ENCODE measurements at places on chromosomes 6 and 20.

- DNase-seq: no peak
These were observed 115.5 kb downstream of the IRF4 start for GRCh38 chr6:506920-507622.

DNA sequence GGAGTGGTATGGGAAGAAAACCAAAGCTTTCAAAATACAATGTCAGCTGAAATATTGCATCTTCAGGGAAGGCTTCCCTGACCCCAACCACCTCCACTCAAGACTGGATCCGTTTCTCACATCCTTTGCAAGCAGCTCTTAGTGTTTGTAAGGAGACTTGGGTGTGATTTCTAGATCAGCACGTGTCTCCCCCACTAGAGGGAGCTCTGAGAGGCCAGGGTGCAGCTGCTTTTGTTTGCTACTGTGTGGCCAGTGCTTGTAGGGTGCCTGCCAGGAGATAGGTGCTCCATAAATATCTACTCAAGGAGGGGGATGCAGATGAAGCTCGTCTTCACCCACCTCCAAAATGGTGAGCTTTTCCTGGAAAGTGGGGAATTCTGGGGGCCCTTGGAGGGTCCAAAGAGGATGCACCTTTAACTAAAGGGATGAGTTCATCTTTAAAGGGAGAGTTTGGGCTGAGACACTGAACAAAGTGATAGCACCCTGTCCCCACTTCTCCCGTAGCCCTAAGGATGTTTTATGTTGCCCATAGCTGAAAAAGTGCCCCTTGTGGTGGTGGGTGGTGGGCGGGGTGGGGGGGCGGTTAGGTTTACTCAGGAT is 52.6 kb upstream of the MAFB start:
- no peak for DNase-seq

DNA sequence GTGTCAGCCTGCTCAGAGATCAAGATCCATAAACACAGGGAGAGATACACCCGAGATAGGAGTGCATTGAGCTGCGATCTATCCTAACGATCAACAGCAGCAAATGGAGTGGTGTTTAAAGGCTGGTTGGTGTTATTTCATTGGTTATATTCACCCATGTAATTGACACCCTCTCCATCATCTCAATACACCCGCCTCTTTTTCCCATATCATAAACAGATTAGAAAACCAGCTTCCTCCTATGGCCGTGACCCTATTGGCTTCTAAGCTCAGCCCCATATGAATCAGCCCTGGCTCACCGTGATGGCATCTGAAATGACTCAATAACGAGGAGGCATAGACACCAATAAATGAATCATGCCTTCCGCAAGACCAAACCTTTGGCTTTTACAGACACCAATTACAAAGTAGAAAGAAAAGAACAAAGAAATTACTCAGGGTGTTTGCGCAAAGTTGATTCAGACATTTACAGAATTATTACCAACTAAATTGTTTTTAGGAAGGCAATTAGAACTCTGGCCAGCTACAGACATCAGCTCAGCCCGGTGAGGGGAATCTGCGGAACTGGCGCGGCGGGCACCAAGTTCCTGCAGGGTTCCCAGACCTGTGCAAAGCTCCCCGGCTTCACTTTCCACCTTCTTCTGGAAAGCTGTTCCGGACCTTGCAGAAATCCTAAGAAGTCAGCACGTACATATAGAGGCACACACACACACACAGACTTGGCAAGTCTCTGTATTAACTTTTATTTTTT is 11.5 kb downstream of the PMEPA1 start:
- peak; percentile 61 for DNase-seq

- no peak for DNase-seq
These were observed 1.3 kb downstream of the BTBD3 start for GRCh38 chr20:11918981-11919380.

DNA sequence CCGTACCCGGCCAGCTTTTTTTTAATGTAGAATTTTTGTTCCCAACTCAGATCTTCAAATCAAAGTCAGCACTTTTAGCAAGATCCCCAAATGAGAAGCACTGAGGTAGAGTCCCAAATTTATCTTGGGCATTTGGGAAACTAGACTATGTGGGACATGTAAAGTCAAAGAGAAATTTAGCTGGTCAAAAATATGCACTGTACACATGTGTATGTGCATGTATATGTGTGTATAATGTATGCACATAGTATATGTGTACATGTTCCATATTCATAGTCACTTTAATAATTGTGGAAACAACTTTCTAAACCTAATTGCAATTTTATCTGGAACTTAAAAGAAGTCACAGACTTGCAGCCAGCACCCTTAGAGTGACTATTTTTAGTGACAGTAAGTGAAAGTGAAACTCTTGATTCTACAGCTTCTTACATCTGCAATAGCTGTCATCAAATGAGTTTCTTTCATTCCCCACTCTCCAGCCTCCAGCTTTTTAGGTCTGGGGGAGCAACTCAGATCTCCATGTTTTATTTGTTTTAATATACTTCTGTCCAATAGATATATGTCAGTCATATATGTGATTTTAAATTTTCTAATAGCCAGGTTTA is 53.6 kb downstream of the CDC40 start:
- DNase-seq: no peak

DNA sequence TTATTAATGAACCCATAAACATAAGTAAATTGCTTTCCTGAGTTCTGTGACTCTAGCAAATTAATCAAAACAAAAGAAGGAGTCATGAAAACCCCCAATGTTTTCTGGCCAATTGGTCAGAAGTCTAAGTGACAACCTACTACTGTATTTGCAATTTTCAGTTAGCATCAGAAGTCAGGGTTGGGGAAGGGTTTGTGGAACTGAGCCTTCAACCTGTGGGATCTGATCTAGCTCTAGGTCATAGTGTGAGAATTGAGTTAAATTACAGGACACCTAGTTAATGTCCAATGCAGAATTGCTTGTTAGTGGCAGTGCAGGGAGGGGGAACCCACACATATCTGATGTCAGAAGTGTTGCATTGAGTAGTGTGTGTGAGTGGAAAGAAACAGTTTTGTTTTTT is 142.4 kb downstream of the ISM1 start:
- no peak for DNase-seq

GRCh38 chr6:147184379-147184778 is 19.8 kb upstream of the STXBP5 start:
- DNase-seq: no peak

DNA sequence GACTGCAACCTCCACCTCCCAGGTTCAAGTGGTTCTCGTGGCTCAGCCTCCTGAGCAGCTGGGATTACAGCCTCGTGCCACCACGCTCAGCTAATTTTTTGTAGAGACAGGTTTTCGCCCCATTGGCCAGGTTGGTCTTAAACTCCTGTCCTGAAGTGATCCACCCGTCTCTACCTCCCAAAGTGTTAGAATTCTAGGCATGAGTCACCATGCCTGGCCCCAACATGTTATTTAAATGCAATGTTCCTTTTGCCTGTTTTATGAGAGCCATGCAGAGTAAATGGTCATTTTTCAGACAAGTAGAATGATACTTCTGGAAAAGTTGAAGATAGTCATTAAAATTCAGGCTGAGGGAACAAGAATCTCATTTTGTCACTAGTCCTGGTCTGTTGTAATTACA is 43.8 kb upstream of the RPS6KA2 start:
- DNase-seq: no peak

DNA sequence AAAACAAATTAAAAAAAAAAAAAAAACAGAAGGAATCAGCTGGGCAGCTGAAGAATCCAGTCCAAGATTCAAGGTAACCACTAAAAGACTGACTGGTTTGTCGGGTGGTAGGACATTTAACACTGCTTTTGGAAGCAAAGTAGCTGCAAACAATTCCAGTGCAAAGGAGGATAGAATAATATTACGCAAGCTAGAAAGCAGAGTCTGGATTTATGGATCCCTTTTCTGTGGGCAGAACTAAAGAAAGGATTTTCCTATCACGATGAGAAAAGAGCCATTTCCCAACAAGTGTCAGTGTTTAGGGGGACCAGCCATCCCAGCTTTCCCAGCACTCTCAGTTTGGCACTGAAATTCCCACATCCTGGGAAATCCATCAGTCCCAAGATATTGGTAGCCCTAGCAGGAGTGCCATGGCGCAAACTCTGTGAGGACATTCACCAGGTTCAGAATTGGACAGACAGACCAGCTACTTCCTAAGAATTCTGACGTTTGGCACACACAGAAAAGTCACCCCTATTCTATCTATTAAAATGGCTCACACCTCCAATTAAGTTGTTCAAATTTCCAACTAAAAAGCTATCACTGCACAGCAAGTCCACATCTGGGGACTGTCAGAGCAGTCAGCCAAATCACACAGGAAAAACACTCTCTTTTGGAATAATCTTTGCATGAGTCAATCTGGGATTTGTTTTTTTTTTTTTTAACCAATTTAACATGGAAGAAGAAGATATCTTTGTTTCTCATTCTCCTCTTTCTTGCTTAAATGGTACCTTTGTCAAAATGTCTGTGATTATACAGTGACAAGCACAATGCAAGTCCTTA is 356.8 kb upstream of the ARID1B start:
- DNase-seq: no peak

DNA sequence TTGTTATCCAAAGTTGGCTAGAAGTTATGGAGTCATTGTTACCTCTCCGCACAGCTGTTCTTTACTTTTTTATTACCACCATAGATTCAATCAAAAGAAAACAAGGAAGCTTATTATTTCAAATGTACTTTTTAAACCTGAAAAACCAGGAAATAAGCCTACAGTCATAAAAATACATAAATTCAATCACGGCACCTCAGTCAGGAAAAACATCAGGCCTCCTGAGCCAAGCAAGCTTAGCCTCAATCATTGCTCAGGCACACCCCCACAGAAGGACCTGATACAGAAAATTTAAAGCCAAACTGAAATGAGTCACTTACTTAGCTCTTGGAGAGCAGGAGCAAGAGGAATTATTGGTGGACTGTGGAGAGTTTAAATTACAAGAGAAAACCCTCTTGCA is 44.3 kb downstream of the MARCKS start:
- DNase-seq: no peak

- DNase-seq: no peak
These were observed 212.6 kb upstream of the RSPO3 start for GRCh38 chr6:126905917-126906316.

GRCh38 chr6:45462190-45463134 is 84.7 kb upstream of the SUPT3H start:
- no peak for DNase-seq

- no peak for DNase-seq
These were observed 223.3 kb upstream of the HEY2 start for GRCh38 chr6:125526007-125526720.

DNA sequence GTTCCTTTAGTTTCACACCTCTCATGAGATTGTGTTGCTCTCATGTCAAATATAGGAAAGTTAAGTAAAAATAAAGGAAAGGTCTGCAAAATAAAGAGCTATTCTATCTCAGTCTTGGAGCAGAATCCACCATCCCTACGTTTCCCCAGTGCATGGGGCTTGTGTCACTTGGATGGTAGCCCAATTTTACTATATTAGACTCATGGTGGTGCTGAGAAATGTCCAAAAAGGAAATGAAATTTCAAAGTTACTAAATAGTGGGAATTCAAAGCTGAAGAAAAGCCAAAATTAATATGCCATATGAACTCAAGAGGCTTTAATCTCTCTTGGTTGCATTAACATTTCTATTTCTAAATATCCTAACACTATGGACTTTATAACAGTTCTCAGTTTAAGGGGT is 1283.3 kb upstream of the GJE1 start:
- DNase-seq: no peak

DNA sequence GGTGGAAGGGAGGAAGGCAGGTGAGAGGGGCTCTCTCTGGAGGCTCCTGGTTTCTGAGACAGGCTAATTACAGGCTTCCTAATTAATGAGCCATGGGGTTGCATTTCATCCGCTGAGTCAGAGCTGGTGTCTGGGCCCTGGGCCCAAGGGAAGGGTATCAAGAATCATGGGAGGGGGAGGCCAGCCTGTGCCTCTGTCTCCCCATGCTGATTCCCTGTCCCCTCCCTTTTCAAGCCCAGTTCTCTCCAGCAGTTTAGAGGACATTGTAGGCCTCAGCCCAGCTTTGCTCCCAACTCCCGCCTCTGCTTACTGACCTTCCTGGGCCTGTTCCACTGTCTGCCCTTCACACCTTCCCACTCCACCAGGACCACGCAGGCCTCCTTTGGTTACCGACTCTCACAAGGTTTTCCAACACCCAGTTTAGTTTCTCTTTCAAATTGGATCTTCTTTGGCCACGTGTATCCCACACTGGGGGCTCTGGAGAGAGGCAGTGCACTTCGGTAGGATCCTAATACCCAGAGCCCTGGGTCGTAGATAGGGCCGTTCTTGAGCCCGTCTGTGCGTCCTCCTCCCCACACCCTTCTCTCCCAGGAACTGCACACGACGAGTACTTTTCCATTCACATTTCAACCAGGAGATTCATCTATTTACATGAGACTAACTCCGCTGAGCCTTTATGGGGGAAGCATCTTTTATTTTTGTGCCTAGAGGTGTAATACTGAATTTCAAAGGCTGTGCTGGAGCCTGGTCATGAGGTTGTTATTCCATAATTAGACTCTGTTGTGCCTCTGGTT is 18.2 kb upstream of the AVP start:
- no peak for DNase-seq

DNA sequence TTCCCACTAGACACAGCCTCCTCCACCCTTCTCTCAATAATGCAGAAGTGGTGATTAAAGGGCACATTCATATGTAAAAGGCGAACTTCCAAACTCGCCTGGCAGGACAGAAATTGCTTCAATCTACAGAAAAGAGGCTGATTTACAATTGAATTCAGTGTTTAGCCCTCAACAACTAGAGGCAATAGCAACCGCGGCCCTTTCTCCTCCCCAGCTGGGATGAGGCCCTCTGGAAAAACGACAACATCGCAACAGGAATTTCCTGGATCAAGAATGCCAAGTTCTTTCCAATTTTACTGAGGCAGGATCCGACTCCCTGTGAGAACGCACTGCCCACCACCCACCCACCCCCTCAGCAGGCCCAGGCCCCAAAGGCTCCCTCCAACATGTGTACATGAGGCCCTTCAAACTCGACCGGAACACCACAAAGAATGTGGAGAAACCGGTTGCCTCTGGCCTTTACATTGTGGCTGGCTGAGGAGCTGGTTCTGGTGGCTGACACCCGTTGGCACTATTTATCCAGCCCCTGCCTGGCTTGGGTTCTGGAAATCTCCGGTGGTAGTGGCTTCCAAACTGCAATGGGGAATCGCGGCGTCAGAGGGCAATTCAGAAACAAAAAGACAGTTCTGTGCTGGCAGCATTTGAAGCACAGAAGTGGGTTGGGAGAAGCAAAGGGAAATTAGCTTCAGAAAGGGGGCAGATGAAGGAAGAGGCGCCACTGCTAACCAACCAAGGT is 36.8 kb downstream of the ZMYND8 start:
- DNase-seq: peak; percentile 99

- no peak for DNase-seq
These were observed 185.1 kb downstream of the CLIC5 start for GRCh38 chr6:45830441-45831139.

DNA sequence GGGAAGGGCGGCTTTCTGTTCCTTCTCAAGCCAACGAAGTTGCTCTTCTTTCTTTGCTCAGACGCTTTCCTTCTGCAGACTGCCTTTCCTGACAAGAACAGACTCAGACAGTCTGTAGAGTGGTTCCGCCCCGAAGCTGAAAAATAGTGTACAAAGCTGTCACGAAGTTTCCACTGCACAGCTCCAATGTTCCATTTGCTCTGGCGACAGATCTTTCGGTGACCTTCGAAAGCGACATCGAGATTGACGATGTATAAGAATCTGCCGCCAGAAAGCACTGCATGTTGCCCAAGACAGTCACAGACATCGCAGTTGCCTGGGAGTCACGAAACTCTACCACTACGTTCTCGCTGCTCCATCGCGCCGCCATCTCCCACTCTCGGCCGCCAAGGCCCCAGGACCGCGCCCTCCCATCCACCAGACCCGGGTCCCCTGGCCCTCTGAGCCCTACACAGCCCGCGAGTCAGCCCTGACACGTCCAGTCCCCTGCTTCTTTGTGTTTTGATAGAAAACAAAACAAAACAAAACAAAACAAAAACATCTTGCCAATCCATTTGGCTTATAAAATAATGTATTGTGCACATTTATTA is 42.1 kb upstream of the ZNF184 start:
- no peak for DNase-seq

All from HuH-7.5 (cell line).